A673 (cell line): ENCODE measurements at places on chromosomes 7 and 10. TPM values are rescaled to one million over a fixed set of nuclear protein-coding genes. Genes with fewer than 3 reads are reported as not detected.
A peak's percentile ranks its signal among the peaks of the same experiment; 100 is the strongest.

FGL2 gene
- not detected in 2 replicates for total RNA-seq

VGF gene
- total RNA-seq = 14.4 and 16.0 TPM in 2 replicates

DNA sequence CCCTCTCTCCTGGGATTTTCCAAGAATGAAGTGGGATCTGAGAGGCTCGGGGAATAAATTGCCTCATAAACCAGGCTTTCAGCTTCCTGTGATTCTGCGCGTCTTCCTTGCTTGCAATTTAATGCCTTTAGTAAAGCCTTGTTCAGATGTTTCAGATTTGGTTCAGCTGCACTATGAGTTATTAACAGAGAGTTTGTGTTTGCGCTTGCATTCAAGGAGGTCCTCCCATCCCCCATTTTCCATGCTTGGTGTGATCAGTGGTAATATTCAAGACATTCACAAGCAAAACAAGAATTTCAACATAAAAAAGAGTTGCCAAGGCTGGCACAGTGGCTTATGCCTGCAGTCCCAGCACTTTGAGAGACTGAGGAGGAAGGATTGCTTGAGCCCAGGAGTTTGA lies 1068.9 kb downstream of the TYW1 start:
- no peak for DNase-seq
- H3K27ac ChIP-seq = no peak overlapping the region
- no peaks in the 10 kb centered on the region for H3K27me3 ChIP-seq
- no peaks in the 10 kb centered on the region for H3K36me3 ChIP-seq
- no peak overlapping the region for H3K4me3 ChIP-seq

DNA sequence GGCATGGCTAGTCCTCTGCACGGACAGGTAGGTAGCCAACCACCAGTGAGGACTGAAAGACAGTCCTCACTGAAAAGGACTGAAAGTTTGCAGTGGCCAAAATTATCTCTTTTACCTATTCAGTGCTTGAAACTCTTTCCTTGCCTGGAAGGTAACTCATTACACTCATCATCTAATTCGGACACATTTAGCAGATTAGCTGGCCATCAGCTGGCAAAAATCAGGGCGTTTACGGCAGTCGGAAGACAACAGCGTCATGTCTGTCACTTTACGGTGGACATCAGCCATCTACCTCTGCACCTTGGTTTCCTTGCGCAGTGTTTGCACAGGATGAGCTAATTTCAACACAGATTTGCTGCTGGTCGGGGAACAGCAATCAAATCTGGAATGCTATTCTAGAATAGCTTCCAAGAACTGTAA lies 740 bp downstream of the ANXA7 start:
- no peaks in the 10 kb centered on the region for H3K36me3 ChIP-seq
- peaks cover 7% of the 10 kb centered on the region for H3K4me1 ChIP-seq
- H3K27me3 ChIP-seq = no peaks in the 10 kb centered on the region
- H3K4me3 ChIP-seq = peak overlapping the region; percentile 97

- H3K4me3 ChIP-seq = peak overlapping the region; percentile 88
- H3K27ac ChIP-seq = peak overlapping the region; percentile 98
- DNase-seq = peak; percentile 89
These were observed 1.2 kb upstream of the LZTS2 start for GRCh38 chr10:100998183-100998990.

CYP2C19 gene
- 0.17 TPM in 1 of 2 replicates, not detected in the other for total RNA-seq

GRCh38 chr10:2392145-2392812 lies 655.0 kb upstream of the ADARB2 start:
- no peaks in the 10 kb centered on the region for H3K4me1 ChIP-seq
- no peak for DNase-seq
- H3K36me3 ChIP-seq = no peaks in the 10 kb centered on the region

LRRD1 gene
- total RNA-seq = 0.11 TPM in 1 of 2 replicates, not detected in the other

DNA sequence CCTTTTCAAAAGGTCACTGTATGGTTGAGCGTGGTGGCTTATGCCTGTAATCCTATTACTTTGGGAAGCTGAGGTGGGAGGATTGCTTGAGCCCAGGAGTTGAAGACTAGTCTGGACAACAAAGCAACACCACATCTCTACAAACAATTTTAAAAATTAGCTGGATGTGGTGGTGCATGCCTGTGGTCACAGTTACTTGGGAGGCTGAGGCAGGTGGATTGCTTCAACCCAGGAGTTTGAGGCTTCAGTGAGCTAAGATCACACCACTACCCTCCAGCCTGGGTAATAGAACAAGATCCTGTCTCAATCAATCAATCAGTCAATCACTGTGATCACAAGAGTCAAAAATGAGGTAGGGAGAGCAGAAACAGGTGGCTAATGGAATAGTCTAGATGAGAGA lies 97.0 kb downstream of the SUGCT start:
- H3K27ac ChIP-seq = no peak overlapping the region
- H3K27me3 ChIP-seq = no peaks in the 10 kb centered on the region
- H3K4me3 ChIP-seq = no peak overlapping the region
- H3K36me3 ChIP-seq = no peaks in the 10 kb centered on the region

KNDC1 gene
- total RNA-seq = not detected in 2 replicates

ELFN1 gene
- total RNA-seq = 0.09 TPM in 1 of 2 replicates, not detected in the other

DNA sequence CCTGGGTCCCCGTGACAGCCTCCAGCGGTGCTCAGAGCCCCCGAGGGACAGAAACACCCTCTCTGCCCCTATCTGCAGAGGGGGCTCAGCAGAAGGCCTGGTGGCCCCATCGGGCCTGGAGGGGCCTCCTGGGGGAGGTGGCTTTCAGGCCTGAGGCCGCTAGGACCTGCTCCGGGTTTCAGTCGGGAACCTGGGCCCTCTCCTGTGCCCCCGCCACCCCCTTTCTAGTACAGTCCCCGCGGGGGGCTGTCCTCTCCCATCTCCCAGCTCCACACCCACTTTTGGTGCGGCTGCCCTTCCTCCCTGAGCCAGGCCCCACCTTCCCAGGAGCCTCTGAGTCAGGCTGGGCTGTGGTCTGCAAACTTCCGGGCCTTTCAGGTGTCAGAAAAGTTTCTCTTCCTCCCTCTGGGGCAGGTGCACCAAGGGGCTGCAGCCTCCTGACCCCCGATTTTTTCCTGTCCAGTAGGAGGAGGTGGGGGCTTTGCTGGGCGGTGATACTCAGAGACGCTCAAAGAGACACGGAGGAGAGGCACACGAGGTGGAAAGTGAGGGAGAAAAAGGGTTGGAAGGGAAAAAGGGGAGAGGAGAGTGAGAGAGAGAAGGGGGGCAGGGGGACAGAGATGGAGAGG lies 692 bp downstream of the CARD11 start:
- DNase-seq = no peak
- peak overlapping the region; percentile 19 for H3K4me3 ChIP-seq
- no peaks in the 10 kb centered on the region for H3K4me1 ChIP-seq
- H3K36me3 ChIP-seq = no peaks in the 10 kb centered on the region

- no peak overlapping the region for H3K4me3 ChIP-seq
- DNase-seq = no peak
- H3K4me1 ChIP-seq = no peaks in the 10 kb centered on the region
- no peaks in the 10 kb centered on the region for H3K27me3 ChIP-seq
- no peak overlapping the region for H3K27ac ChIP-seq
These were observed 50.3 kb upstream of the ZEB1 start for GRCh38 chr10:31268444-31269303.

SPDYE8 gene
- total RNA-seq = not detected in 2 replicates

- no peaks in the 10 kb centered on the region for H3K4me1 ChIP-seq
- H3K27ac ChIP-seq = no peak overlapping the region
- no peaks in the 10 kb centered on the region for H3K36me3 ChIP-seq
These were observed 102.1 kb upstream of the KCND2 start for GRCh38 chr7:120170834-120171233.

DNA sequence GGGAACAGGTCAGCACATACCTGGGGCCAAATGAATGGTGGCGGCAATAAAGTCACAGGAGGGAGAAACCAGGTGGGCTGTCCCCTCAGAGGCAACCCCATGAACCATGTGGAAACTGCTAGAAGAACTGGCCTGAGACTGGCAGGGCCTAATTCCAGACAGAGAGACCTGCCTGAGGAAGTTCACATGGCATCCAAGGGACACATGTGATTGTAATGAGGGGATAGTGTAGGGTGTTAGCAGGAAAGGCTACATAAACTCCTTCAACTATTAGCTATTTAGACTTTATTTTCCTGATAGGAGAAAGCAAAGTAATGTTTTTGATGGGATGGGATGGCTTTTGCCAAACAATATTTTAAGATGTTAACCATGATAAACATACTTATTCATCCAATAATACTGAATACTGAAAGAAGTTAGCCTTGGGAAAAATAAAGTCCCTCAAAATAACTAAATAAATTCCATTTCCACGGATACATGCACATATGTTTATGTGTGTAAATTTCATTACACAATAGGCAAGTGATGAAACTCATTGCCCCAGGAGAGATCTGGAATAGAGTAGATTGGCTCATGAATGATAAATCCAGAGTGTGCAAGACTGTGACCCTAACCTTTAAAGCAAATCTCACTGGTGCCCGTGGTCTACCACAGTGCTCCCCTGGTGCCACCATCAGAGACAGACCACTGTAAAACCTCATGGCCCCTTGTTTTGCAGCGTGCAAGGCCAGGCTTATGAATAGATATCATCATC lies 137.0 kb downstream of the NRF1 start:
- no peak overlapping the region for H3K4me3 ChIP-seq
- no peaks in the 10 kb centered on the region for H3K27me3 ChIP-seq
- H3K27ac ChIP-seq = no peak overlapping the region

LOXL4 gene
- 0.11 TPM in 1 of 2 replicates, not detected in the other for total RNA-seq

GRCh38 chr7:126720232-126720631 lies 532.5 kb downstream of the GRM8 start:
- peaks cover 14% of the 10 kb centered on the region for H3K4me1 ChIP-seq
- DNase-seq = no peak
- no peak overlapping the region for H3K27ac ChIP-seq
- no peaks in the 10 kb centered on the region for H3K36me3 ChIP-seq

- no peak for DNase-seq
- H3K4me3 ChIP-seq = no peak overlapping the region
- no peak overlapping the region for H3K27ac ChIP-seq
- H3K4me1 ChIP-seq = no peaks in the 10 kb centered on the region
- H3K36me3 ChIP-seq = no peaks in the 10 kb centered on the region
- H3K27me3 ChIP-seq = no peaks in the 10 kb centered on the region
These were observed 120.0 kb downstream of the SGMS1 start for GRCh38 chr10:50503661-50504320.

- H3K36me3 ChIP-seq = no peaks in the 10 kb centered on the region
- H3K27ac ChIP-seq = no peak overlapping the region
- peak; percentile 90 for DNase-seq
These were observed 48.0 kb downstream of the MALRD1 start for GRCh38 chr10:19096501-19097073.

- H3K27ac ChIP-seq = no peak overlapping the region
- H3K4me3 ChIP-seq = no peak overlapping the region
- no peak for DNase-seq
- no peaks in the 10 kb centered on the region for H3K36me3 ChIP-seq
- H3K27me3 ChIP-seq = peaks cover 10% of the 10 kb centered on the region
These were observed 102.7 kb downstream of the WDR11 start for GRCh38 chr10:120953897-120954296.

DNA sequence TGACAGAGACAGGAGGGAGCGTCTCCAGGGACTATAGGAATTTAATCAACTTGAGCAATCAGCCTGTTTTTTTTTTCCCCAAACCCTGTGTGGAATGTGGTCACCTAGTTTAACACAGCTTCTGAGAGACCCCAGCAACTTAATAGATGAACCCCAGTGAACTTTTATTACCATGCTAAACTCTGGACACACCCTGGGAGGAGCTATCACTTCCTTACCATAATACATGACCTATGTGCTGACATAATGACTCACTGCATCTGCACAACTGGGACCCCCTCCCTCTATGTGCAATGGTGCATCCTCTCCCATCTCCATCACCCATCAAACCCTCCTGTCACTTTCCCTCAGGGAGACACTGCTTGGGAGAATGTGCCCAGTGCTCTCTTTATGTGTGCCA lies 83.7 kb downstream of the EPC1 start:
- no peak overlapping the region for H3K27ac ChIP-seq
- peaks cover 15% of the 10 kb centered on the region for H3K36me3 ChIP-seq
- H3K27me3 ChIP-seq = no peaks in the 10 kb centered on the region
- H3K4me1 ChIP-seq = no peaks in the 10 kb centered on the region
- no peak overlapping the region for H3K4me3 ChIP-seq
- DNase-seq = no peak

RHOBTB1 gene
- 5.2 and 7.5 TPM in 2 replicates for total RNA-seq

- H3K4me3 ChIP-seq = no peak overlapping the region
- H3K4me1 ChIP-seq = peaks cover 15% of the 10 kb centered on the region
- no peaks in the 10 kb centered on the region for H3K36me3 ChIP-seq
- no peaks in the 10 kb centered on the region for H3K27me3 ChIP-seq
- DNase-seq = peak; percentile 19
These were observed 130.6 kb downstream of the SORCS1 start for GRCh38 chr10:107033799-107034422.

UTF1 gene
- total RNA-seq = not detected in 2 replicates

MACROH2A2 gene
- 301 and 326 TPM in 2 replicates for total RNA-seq

GRCh38 chr10:35895331-35895730 lies 253.2 kb upstream of the FZD8 start:
- H3K4me1 ChIP-seq = peaks cover 20% of the 10 kb centered on the region
- no peak for DNase-seq
- H3K27ac ChIP-seq = no peak overlapping the region
- H3K36me3 ChIP-seq = no peaks in the 10 kb centered on the region

DNA sequence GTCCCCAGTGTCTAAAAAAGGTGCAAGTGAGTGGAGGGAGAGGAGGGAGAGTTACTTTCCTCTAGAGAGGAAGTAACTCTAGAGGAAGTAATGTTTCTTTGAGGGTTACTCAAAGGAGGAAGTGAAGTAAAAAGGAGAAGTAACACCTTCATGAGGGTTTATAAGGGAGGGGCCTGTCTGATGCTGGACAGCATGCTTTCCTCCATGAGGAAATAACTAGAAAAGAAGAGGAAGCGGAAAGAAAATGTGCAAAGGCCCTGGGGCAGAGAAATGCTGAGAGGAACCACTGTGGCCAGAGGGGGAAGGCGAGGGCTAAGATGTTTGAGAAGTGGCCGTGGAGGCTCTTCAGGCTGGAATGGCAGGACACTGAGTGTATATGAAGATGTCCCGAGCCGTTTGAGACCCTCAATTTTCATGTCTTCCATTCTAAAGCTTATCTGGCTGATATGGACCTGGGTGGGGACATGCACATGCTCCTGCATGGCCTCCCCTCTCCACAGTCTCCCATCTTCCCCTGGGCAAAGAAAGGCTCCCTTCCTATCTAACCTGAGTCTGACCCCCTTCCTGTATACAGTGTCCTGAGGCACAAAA lies 3.4 kb upstream of the SLC18A2 start:
- H3K27ac ChIP-seq = no peak overlapping the region
- DNase-seq = no peak
- no peaks in the 10 kb centered on the region for H3K36me3 ChIP-seq
- no peaks in the 10 kb centered on the region for H3K4me1 ChIP-seq
- no peak overlapping the region for H3K4me3 ChIP-seq

- no peak overlapping the region for H3K4me3 ChIP-seq
- no peaks in the 10 kb centered on the region for H3K4me1 ChIP-seq
- no peaks in the 10 kb centered on the region for H3K27me3 ChIP-seq
- no peak overlapping the region for H3K27ac ChIP-seq
- H3K36me3 ChIP-seq = no peaks in the 10 kb centered on the region
- no peak for DNase-seq
These were observed 117.4 kb downstream of the ZNF365 start for GRCh38 chr10:62491597-62491996.

WASHC2C gene
- total RNA-seq = 27.7 and 31.7 TPM in 2 replicates

PDGFA gene
- 2.1 and 4.3 TPM in 2 replicates for total RNA-seq

TRPV5 gene
- total RNA-seq = not detected in 2 replicates
